H9 (cell line): ENCODE measurements at places on chromosomes 12 and 14.

GRCh38 chr14:72350215-72350614, 418.0 kb downstream of the RGS6 start:
- no peak for DNase-seq

DNA sequence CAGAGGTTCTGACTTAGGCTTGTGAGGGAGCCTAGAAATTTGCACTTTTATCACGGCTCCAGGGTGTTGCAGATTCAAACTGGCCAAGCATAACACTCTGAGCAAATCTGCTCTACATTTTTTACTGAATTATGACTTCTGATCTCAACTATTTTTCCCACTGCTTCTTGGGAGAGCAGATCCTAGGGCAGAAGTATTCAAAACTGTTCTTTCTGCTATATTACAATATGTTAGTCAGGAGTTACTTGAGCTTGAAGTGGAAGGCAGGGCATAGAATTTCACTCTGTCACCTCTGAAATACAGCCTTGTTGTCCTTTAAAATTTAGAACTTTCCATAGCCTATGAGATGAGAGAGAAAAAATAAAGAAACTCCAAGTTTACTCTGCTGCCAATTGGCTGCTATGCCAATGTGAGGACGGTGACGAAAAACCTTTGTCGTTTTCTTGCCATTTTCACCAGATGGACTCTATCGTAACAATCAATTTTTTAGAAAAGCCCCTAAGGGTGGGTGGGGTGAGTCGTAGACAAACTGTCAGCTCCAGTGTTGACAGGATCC, 16.4 kb upstream of the KERA start:
- DNase-seq = no peak

DNA sequence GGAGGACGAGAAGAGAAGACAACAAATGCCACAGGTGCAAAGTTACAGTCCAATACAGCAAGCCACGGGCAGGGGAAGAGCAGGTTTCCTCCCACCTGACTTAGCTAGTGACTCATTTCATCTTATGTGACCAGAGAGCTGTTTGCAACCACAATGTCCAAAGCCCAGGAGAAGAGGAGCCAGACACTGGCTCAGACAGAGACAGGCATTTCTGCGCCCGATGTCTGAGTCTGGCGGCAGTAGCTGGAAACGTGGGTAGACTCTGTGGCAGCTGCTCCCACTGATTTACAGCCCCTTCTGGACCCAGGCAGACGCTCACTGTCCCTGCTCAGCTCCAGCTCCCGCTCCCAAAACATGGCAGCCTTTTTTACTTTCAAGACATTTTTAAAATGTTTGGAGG, 60.0 kb downstream of the CHGA start:
- DNase-seq = no peak

DNA sequence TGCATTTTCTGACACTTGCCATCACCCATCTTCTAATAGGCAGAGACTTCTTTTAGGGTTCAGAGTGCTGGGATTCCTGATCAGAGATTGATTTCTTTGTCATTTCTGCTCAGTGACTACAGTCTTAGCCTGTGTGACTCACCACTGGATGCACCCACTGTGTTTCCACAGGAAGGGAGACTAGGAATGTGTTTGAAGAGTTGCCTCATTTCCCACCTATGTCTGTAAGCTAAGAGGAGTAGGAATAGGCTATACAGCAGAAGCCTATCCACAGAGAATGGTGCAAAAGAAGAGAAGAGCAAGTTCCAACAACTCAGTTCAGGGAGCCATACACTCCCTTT, 60.2 kb upstream of the ACTN1 start:
- DNase-seq = no peak

GRCh38 chr12:59911516-59911915, 315.7 kb downstream of the SLC16A7 start:
- DNase-seq = no peak

GRCh38 chr14:83118029-83118428, 1584.4 kb upstream of the SEL1L start:
- no peak for DNase-seq

GRCh38 chr12:69810870-69811498, 14.0 kb upstream of the MYRFL start:
- DNase-seq = no peak

DNA sequence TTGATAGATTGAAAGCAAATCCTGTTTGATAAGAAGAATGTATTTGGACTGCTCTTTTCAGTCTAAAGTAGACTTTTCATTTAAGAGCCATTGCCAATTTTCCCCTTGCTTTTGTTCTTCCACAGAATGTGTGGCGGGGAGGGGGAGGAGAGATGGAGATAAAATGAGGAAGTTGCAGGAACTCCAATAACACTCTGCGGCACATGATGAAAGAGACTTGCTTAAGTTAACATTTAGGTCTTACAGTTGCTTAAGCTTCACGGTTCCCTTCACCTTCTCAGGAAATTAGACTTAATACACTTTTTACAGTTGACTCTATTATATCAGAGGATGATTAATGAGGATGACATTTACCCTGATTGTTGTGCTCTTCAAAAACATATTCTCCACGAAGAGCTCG, 537.3 kb downstream of the TMTC2 start:
- no peak for DNase-seq

GRCh38 chr14:74670726-74671411, 42.0 kb downstream of the AREL1 start:
- no peak for DNase-seq

- DNase-seq = no peak
Measured at GRCh38 chr12:47147739-47148138, 68.0 kb upstream of the AMIGO2 start.

DNA sequence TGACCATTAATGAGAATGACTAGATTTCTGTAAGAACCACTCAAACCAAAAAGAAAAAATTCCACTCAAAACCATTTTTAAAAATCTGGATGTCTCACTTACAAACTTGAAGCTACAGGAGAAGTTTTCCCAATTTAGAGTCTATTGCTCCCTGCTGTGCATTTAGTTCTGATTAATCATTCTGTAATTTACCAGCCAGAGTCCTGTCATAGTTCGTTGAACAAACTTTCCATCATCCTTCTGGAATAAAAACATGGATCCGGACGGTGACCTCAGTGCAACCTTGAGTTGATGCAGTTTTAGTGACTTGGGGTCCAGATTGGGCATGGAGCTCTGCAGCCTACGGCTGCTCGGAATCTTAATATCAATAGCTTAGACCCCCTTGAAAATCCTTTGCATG, 73.4 kb downstream of the PRMT8 start:
- DNase-seq = no peak

DNA sequence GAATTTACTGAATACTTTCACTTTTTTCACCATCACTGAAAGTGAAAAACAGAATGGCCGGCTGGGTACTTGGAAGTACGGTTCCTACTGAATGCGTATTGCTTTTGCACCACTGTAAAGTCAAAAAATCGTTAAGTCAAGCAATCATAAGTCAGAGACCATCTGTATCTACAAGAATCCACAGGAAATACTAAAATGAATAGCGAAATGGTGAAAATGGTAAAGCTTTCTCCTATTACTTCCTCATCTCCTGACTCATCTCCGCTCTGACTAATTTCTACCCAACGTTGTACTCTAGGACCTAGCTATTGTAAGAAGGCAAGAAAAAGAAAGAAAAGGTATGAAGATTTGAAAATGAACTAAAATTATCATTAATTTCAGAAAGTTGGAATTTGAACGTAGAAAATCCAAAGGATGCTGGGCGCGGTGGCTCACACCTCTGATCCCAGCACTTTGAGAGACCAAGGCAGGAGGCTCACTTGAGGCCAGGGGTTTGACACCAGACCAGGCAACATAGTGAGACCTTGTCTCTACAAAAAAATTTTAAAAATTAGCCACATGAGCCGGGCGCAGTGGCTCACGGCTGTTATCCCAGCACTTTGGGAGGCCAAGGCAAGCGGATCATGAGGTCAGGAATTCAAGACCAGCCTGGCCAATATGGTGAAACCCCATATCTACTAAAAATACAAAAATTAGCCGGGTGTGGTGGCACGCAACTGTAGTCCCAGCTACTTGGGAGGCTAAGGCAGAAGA, 5.3 kb upstream of the CDCA4 start:
- DNase-seq = no peak

DNA sequence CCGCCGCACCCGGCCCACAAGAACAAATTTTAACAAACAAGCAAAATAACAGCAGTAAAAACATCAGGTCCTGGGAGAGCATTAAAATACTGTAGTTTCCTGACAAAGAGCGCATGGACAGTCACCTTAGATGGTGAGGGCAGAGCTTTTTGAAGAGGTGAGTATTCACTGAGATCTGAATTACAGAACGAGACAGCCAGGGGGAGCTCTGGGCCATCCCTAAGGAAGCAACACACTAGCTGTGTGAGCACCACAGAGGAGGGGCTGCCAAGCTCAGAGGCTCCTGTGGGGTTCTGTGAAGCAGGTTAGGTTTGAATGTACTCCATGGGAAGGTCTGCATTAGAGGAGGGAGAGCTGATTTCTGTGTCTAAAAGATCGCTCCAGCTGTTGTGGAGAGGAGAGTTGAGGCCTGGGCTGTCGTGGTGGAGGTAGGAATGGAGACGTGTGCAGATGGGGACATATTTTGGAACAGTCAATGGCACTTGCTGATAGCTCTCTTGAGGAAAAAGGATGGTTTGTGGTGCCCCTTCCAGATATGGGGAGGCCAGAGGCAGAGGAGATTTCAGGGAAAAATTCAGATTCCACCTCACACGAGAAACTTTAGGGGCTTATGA, 72.9 kb downstream of the TRAFD1 start:
- peak; percentile 90 for DNase-seq

GRCh38 chr14:97337267-97337666, 540.1 kb downstream of the VRK1 start:
- DNase-seq = no peak

DNA sequence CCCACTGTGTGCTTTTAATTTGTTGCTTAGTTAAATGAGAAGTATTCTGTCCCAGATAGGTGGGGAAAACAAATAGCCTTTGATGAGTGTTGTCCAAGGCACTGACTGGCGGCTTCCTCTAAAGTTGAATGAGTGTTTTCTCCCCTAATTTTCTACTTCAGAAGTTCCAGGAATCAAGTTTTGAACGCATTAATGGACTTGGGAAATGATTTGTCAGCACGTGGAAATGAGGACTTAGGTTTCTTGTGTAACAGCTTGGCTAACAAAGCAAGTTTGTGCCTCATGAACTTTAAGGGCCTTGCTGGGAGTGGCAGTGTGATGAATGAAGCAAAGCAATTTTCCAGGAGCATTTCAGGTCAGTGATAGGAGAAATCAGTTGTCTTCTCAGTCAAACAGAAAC, 56.9 kb downstream of the LIN52 start:
- DNase-seq = no peak

DNA sequence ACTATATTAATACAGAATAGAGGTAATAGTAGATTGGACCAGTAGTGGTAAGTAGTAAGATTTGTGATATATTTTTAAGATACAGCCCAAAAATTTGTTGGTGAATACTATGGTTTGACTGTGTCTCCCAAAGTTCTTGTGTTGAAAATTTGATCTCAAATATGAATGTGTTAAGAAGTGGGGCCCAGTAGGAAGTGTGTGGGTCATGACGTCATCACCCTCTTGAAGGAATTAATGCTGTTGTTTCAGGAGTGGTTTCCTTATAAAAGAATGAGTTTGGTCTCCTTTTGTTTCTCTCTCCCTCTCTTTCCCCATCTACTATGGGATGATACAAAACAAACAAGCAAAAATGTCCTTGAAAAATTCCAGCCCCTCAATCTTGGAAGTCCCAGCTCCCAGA, 16.3 kb downstream of the LUM start:
- DNase-seq = no peak

DNA sequence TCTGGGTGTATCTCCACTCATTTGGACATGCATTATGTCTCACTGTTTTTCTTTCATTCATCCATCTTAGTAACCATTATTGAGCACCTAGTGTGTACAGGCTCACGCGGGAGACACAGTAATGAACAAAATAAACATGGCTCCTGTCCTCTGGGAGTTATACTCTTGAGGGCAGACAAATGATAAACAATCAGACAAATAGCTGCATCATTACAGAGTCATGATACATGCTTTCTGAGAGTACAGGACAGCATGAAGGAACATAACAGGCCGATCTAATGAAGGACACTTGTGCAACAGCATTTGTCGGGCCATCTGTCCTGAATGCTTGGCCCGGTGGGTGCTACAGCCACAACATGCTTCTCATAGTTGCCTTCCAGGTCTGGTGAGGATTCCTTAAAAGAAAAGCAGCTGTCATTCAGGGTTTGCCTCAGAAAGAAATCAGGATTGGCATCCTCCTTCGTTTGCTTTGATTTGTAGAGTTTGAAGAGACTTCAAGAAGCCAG, 77.2 kb upstream of the EGLN3 start:
- DNase-seq = no peak

- DNase-seq = no peak
Measured at GRCh38 chr12:132340266-132341035, 11.1 kb upstream of the GALNT9 start.

DNA sequence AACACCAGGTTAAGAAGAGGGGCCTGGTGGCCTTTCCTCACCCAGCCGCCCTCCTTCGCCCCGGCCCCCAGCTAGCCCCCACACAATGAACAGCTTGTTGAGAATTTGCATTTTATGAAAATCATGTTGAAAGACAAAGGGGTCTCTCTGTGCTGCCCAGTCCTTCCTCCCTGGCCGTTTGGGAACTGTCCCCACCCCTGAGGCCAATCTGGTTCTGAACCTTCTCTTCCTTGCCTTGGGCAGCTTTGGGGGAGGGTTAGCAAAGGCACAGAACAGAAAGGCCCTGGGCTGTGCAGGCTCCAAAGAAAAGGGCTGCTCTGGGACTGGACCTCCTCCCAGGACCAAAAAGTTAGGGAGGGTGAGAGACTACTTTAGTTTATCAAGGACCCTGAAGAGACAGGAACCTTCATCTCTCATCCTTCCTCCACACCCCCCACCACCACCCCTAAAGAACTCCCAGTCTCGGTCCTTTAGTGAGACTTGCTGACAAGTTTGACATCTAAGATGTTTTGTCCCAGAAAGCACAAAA, 1.3 kb downstream of the TAMALIN start:
- no peak for DNase-seq

DNA sequence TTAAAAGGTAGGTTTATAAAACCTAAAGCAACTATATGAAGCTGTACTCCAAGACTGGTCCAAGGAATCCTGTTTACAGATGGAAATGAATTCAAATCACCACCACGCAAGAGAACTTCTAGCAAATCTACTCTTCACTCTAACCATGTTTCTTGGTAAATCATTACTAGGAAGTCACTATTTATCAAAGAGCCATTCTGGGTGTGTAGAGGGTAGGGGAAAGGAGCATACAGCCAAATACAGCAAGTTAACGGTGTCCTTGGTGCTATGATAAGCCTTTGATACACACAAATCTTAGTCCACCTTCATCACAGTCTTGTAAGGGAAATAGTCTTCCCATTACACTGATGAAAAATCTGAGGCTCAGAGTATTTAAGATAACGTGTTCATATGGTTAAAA, 16.8 kb downstream of the NIN start:
- DNase-seq = no peak

GRCh38 chr14:61530896-61531295, 164.4 kb upstream of the HIF1A start:
- no peak for DNase-seq

- no peak for DNase-seq
Measured at GRCh38 chr12:129607756-129608155, 296.1 kb downstream of the TMEM132D start.

- DNase-seq = no peak
Measured at GRCh38 chr12:93706824-93707223, 29.6 kb downstream of the CRADD start.

GRCh38 chr12:4420138-4420670, 25.4 kb downstream of the FGF6 start:
- no peak for DNase-seq
